ENCODE measurements at places on chromosomes 13 and 19.

GRCh38 chr19:20791806-20792205 lies 15.7 kb downstream of the ZNF66 start:
- no peak for DNase-seq

- no peak for DNase-seq
Observed at GRCh38 chr19:33098055-33098534, 17.1 kb downstream of the GPATCH1 start.

DNA sequence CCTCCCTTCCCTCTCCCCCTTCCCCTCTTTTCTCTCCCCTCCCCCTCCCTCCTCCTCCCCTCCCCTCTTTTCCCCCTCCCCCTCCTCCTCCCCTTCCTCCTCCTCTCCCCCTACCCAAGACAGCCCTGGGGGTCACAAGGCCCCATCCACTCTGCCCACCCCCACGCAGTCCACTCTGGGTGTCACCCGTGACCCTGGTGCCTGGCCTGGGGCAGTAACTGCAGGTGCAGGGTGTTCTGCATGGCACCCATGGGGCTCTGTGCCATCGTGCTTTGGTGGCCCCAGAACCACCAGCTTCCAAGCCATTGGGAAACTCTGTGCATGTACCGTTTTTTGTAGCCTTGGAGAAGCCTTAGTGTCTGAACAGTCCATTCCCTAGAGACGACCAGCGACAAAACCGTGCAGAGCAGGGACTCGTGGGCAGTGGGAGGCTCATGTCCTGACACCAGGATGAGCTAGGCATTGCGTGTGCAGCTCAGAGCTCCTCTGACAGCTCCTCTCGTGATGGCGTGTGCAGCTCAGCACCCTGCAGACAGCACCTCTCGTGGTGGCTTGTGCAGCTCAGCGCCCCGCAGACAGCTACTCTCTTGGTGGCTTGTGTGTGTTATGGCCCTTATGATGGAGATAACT lies 43.7 kb upstream of the F7 start:
- no peak for DNase-seq

GRCh38 chr19:32358321-32358720 lies 12.9 kb downstream of the ZNF507 start:
- no peak for DNase-seq

DNA sequence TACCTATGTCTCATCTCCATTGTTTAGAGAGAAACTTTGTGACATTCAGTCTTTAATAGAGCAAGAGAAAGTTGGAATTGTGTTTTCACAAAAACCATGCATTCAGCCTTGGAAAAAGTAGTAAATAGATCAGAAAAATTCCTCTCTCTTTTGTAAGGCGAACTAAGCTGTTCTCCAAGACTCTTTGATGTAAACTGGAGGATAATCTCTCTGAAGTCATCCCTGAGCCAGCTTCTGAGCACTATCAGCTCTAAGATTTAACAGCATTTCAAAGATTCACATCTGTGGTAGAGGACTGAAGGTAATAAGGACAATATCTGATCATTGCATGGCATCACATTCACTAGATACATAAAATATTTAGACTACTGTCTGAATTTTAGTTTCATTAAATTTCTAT lies 904.6 kb upstream of the ATXN8OS start:
- no peak for DNase-seq

DNA sequence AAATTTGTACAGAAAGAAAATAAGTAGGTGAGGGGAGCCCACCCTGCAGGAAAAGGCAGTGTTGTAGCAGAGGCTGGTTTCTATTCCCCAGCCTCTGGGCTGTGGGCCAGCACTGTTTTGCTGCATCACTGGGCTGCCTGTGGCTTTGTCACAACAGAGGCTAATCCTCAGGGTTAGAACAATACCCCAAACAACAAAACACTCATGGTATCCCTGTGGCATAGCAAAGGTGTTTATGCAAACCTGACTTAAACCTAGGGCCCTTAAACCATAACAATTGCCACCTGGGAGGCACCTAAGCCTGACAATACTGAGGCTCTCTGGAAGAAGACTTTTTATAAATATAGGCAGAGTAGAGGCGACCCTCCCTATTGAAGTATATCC lies 314.7 kb downstream of the OLFM4 start:
- no peak for DNase-seq

DNA sequence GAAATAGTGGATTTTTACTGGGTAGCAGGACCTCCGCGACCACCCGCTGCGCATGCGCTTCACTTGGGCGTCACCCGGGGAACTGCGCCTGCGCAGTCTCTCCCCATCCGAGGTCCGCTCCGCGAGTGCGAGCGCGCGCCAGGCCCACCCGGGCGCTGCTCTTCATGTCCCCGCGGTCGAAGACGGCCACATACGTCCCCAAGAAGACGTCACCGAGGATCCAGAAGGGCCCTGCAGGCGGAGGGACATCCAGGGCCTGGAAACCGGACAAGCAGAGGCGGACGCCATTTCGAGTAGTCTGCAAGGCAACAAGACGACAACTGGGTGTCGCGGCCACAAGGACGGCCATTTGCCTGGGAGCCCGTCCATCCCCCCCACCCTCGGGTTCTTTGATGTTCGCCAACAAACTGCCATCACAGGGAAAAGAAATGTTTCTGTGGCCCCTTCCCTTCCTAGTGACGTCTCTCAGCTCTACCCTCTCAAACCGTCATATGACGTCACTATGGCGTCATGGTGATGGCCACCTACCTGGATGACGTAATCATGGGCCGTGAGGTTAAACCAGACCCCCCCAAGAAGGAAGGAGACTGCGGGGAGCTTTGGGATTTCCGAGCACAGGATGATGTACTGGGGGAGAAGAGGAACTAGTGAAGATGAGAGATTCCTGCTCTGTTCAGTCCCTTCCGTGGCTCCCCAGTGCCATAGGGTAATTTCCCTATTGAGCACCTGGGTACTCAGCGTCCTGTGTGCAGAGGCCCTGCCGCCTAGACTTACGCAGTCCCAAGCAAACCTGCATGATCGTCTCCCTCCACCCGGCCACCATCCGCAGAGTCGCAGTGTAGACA lies 6.7 kb downstream of the NAPSA start:
- DNase-seq = peak; percentile 43

DNA sequence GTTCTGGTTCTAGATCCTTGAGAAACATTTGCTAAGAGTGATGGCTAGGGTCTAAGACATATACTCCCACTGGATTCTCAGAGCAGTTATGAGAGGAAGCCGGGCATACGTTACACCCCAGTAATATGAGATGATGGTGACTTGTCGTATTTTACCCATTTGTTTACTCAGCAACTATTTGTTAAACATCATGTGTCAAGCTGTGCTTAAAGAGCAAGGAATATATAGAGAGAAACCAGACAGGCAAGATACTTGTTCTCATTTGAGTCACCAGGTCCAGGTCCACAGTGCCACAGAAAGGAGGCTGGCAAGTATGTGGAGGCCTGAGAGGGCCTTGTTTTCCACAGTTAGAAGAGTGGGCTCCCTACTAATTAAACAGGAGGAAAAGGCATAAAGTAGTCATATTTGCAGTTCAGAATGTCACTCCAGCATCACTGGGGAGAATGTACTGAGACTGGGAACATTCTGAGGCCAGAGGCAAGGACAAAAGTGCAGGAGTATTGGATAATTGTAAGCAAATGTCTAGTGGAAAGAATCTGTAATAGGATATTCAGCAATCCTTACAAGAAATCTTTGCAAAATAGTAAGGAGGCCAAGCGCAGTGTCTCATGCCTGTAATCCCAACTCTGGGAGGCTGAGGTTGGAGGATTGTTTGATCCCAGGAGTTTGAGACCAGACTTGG lies 142.2 kb downstream of the IRS2 start:
- no peak for DNase-seq

DNA sequence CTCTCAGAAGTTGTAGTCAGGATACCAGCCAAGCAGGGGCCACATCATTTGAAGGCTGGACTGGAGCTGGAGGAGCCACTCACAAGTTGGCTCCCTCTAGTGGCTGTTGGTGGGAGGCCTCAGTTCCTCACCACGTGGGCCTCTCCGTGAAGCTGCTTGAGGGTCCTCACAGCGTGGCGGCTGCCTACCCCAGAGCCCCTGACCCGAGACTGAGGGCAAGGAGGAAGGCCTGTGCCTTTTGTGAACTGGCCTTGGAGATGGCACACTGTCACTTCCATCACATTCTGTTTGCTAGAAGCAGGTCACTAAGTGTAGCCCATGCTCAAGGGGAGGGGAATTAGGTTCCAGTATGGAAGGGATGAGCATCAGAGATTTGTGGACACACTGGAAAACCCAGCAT lies 14.6 kb downstream of the GNA11 start:
- peak; percentile 41 for DNase-seq

GRCh38 chr13:93515267-93515666 lies 288.7 kb downstream of the GPC6 start:
- DNase-seq = no peak

DNA sequence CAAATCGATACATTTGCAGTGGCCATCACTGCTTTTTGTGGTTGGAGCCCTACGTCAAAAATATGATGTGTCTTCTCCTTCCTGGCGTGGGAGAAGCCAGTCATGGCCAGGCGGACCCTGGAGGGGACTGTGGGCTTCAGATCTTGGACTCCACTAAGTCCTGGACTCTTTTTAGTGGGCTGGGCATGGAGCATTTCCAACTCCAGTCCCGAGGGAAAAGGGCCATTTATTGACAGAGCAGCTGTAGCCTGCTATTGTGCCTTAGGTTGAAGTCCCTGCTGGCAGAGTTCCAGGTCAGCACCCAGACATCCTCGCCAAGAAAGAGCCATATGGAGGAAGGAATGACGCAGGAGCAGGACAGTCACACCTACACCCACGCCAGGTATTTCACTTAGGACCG lies 179.2 kb upstream of the ZNF507 start:
- no peak for DNase-seq

DNA sequence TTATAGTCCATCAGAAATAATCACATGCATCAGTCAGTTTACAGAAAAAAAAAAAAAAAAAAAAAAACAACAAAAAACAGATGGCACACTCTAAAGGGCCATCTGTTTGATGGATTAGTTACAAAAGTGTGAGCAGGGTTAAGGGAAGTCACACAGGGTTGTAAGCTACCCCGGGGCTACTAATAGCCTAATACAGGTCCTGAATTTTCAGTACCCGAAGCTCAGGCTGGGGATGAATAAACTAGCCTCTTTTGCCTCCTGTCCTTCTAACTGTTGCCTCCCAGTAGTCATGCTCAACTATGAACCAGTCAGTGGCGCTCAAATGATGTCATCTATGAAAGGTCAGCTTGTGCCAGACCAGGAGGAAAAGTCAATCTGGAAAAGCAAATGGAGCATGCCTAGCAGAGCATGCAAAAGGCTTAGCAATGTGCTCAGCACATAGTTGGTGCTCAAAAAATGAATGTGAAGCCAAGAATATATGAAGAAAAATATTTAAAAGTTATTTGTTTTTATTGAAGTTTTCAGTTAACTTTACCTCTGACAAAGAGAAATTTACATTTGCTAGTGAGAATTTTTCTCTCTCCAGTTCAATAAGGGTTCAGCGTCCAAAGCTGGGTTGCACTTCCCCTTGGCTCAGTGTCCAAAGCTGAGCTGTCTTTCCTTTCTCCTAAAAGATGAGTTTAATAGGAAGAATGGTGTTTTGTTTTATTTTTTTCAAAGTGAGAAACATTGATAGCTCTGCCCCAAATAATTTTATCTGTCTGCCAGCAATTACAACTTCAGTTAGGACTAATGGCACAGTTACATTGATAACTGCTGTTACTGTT lies 30.8 kb upstream of the LRCH1 start:
- DNase-seq = no peak

GRCh38 chr13:30192320-30193093 lies 114.8 kb downstream of the KATNAL1 start:
- no peak for DNase-seq

DNA sequence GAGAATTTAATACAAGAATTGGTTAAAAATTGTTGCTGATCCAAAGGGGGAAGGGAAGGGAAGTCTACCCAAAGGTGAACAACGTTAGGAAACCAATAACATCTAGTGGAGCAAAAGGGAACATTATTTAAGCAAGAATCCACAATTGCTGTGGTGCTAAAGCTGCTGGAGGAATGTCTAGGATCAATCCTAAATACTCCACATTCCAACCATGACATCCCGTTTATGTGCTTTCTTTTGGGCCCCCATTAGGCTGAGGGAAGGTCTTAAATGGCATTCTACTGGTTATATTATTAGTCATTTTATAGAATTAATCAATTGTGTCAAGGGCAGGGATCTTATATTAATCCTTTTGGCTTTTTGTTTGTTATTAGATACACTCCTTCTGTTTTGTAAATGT lies 39.9 kb upstream of the VWA8 start:
- DNase-seq = no peak

DNA sequence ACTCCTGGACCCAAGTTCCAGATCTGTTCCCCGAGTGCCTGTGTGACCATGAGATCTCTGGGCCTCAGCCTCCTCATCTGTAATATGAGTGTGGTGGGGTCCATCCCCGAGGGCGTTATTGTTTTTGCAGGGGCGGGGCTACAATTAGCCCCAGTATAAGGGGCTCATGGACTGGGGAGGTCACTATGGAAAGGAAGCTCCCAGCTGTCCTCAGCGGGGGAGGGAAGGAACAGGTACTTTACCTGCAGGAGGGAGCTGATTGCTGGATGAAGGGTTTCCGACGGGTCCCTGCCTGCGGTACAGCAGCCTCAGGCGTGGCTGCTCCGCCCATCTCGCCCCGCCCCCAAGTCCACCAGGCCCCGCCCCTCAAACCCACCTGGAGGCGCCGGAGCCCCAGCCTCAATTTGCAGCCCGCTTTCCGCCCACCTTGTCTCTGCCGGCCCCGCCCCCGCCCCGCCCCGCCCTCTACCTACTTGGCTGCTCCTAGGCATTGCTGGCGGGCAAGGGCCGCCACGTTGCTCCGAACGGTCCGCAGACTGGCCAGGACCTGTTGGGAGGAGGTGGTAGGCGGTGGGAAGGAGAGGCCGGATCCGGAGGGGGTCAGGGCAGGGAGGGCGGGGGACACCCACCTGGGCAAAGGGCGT lies 5.5 kb downstream of the PDE4C start:
- DNase-seq = no peak

DNA sequence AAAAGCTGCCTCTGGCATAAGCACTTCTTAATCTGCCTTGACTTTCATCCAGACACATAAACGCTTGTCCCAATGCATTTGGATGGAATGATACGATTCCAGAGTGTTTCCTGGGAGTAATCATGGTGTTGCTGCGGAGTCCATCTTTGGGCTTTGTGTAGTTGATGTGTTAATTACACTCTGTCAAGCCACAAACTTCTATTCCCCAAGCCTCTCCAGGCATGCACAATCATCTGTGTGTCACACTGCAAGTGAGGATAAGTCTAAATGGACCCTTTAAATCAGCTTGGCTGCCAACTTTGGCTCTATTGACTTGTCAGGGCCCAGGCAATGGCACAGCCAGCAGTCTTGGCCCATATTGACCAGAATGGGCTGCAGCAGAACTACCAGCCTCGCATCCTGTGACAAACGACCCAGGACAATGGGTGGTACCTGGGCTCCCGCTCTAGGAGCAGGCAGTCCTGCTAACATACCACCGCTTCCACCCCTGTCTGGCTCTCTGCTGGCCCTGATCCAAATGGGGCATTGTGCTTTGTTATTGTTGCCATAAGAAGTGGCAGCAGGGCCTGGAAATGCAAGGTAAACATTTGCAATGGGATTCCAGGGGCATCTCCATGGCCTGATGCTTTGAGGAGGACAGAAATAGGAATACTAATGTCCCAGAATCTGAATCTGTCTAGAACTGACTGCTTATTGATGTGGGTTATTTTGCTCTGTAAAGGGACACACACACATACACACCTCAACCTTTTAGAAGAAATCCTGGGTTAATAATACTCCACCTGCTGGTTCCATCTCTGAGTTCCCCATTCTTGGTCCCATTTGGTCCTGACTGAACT lies 127.2 kb downstream of the DNAJC15 start:
- DNase-seq = no peak

GRCh38 chr13:34300559-34300958 lies 482.6 kb downstream of the RFC3 start:
- no peak for DNase-seq

GRCh38 chr19:32355309-32355708 lies 9.9 kb downstream of the ZNF507 start:
- DNase-seq = no peak

Data from activated CD4-positive, CD25-positive, alpha-beta regulatory T cell (primary cell).